T-helper 17 cell (primary cell): ENCODE measurements at places on chromosomes 1 and 21. TPM values are rescaled to one million over a fixed set of nuclear protein-coding genes. Genes with fewer than 3 reads are reported as not detected.

Gene FCGR1A
- not detected for total RNA-seq

Gene CNKSR1
- 5.4 TPM for total RNA-seq

Gene GBP1
- 29.4 TPM for total RNA-seq

Gene ATP6V1G3
- not detected for total RNA-seq

Gene OR10J5
- not detected for total RNA-seq

Gene OR2T8
- total RNA-seq: not detected

Gene PLA2G2C
- total RNA-seq: 0.25 TPM

Gene ALPL
- total RNA-seq: not detected

Gene S100A3
- not detected for total RNA-seq

Gene GFI1
- total RNA-seq: 18.8 TPM

Gene ZNF593OS
- not detected for total RNA-seq

Gene WDR64
- 0.37 TPM for total RNA-seq

Gene MXRA8
- 1.0 TPM for total RNA-seq

Gene PLXNA2
- 2.2 TPM for total RNA-seq

Gene OXCT2
- not detected for total RNA-seq

Gene PTCH2
- 1.7 TPM for total RNA-seq
